Caco-2 (cell line): ENCODE measurements at places on chromosomes 5 and 9. TPM values are rescaled to one million over a fixed set of nuclear protein-coding genes. Genes with fewer than 3 reads are reported as not detected.

DNA sequence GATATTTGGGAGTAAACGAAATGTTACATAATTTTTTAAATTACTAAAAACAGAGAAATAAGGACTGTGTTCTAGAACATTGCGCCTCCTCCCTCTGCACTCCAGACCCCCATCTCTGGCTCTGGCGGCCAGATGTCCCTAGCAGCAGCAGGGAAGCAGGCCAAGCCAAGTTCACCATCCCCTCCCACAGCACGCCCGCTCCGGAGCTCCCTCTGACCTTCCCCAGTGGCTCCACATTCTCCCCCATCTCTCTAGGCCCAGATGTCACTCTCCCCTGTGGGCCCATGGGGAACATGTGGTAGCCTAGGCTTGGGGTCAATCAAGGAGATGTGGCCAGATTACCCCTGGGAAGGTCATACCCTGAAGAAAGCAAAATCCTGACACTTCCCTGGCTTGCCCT, 6.3 kb upstream of the WNK2 start:
- no peak for DNase-seq
- H3K27me3 ChIP-seq: no peaks in the 10 kb centered on the region
- H3K27ac ChIP-seq: no peak overlapping the region
- H3K4me3 ChIP-seq: no peak overlapping the region

GRCh38 chr5:72465601-72466563, 41.3 kb downstream of the ZNF366 start:
- no peak overlapping the region for H3K4me3 ChIP-seq
- no peaks in the 10 kb centered on the region for H3K27me3 ChIP-seq
- DNase-seq: no peak
- no peaks in the 10 kb centered on the region for H3K4me1 ChIP-seq
- no peak overlapping the region for H3K27ac ChIP-seq

GRCh38 chr9:16442622-16443021, 427.8 kb downstream of the BNC2 start:
- H3K27me3 ChIP-seq: no peaks in the 10 kb centered on the region
- H3K36me3 ChIP-seq: no peaks in the 10 kb centered on the region
- 0 out of 2 replicates have a peak, but pooled peaks cover 4% of the 10 kb centered on the region for H3K4me1 ChIP-seq
- H3K4me3 ChIP-seq: no peak overlapping the region

DNA sequence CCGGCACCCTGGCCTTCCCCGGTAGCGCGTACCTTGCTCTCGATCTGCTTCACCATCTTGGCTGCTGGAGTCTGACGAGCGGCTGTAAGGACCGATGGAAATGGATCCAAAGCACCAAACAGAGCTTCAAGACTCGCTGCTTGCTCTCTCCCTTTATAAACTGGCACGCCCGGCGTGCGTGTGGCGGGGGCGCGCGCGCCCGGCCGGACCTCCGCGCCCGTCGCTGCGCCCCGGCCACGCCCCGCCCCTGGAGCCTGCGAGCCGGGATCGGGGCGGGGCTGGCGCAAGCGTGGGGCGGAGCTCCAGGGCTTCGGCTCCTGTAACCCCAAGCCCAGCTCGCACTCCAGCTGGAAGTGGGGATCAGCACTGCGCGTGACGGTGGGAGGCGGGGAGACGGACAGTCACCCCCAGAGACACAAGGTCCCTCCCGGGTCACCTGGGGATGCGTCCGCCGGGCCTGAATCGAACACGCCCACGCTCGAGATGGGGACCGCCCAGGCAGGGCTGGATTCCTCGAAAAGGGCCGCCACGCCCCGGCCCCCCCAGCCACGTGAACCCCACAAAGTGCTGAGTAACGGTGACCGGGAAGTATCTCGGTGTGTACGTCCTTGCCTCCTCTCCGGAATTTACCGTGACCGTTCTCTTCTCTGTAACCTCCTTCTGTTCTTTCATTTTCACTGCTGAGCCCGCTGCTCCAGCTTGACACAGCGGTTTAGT, at the start of gene TXN:
Gene TXN, minus strand, starts transcription at position 128 of the 717 bp plus-strand sequence. Its CDS starts 72 bp downstream, at position 56.
- peaks cover 39% of the 10 kb centered on the region for H3K4me1 ChIP-seq
- H3K36me3 ChIP-seq: no peaks in the 10 kb centered on the region
- H3K4me3 ChIP-seq: peak within 1 kb of the TSS; percentile 96
- H3K27ac ChIP-seq: peak within 1 kb of the TSS; percentile 99
- DNase-seq: peak; percentile 88

GRCh38 chr5:176401281-176402205, 13.0 kb downstream of the HIGD2A start:
- H3K4me3 ChIP-seq: no peak overlapping the region
- no peak for DNase-seq
- H3K27ac ChIP-seq: no peak overlapping the region
- H3K36me3 ChIP-seq: no peaks in the 10 kb centered on the region

- no peaks in the 10 kb centered on the region for H3K4me1 ChIP-seq
- H3K27me3 ChIP-seq: no peaks in the 10 kb centered on the region
- H3K36me3 ChIP-seq: no peaks in the 10 kb centered on the region
- H3K4me3 ChIP-seq: no peak overlapping the region
Observed at GRCh38 chr5:168118042-168118668, 173.3 kb upstream of the WWC1 start.

DNA sequence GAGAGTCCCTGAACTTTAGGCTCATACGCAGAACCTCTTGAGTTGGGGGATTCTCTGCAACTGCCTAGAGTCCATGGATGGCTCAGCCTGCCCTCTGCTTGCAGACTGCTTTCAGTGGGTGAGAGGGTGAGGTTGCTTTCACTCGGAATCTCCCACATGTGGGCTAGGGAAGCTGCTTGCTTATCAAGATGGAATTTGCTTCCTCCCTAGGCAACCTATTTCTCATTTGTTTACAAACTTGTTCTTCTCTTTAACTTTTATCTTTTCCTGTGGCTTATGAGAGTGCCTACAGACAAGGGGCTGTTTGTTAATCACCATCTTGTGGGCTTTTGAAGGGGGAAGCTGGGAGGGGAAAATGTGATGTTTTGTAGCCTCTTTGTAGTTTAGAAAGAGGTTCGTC, 10.0 kb downstream of the TLE4 start:
- DNase-seq: no peak
- H3K4me1 ChIP-seq: no peaks in the 10 kb centered on the region
- no peak overlapping the region for H3K27ac ChIP-seq

GRCh38 chr5:1867114-1867814, 15.5 kb downstream of the IRX4 start:
- no peak overlapping the region for H3K27ac ChIP-seq
- DNase-seq: no peak
- H3K27me3 ChIP-seq: no peaks in the 10 kb centered on the region

GRCh38 chr9:90629991-90630390, 12.6 kb downstream of the DIRAS2 start:
- H3K4me3 ChIP-seq: no peak overlapping the region
- H3K27ac ChIP-seq: no peak overlapping the region
- no peaks in the 10 kb centered on the region for H3K27me3 ChIP-seq
- H3K36me3 ChIP-seq: no peaks in the 10 kb centered on the region
- no peaks in the 10 kb centered on the region for H3K4me1 ChIP-seq

- H3K36me3 ChIP-seq: no peaks in the 10 kb centered on the region
- H3K4me3 ChIP-seq: no peak overlapping the region
- no peak overlapping the region for H3K27ac ChIP-seq
- H3K4me1 ChIP-seq: no peaks in the 10 kb centered on the region
- H3K27me3 ChIP-seq: no peaks in the 10 kb centered on the region
Observed at GRCh38 chr5:102625468-102625867, 126.7 kb upstream of the SLCO6A1 start.

DNA sequence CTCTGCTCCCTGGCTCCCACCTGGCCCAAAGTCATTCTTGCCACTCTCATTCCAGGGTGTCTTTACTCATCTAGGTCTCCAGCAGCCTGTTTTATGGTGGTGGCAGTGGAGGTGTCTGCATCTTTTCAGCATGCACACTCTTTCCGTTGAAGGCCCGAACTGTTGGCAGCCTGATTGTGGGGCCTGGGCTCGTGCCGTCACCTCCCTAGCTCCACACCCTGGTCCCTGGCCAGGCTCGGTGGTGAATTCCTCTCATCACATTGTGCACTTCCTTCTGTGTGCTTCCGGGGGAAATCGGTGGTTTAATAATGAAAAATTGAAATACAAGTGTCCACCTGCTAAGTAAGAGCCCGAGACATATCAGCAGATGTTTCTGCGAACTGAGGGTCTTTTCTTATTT, 214.3 kb downstream of the TRIO start:
- no peaks in the 10 kb centered on the region for H3K4me1 ChIP-seq
- no peaks in the 10 kb centered on the region for H3K27me3 ChIP-seq
- H3K36me3 ChIP-seq: peaks cover 1% of the 10 kb centered on the region; the same call in 1 of the 2 replicates
- no peak for DNase-seq
- no peak overlapping the region for H3K4me3 ChIP-seq
- no peak overlapping the region for H3K27ac ChIP-seq

DNA sequence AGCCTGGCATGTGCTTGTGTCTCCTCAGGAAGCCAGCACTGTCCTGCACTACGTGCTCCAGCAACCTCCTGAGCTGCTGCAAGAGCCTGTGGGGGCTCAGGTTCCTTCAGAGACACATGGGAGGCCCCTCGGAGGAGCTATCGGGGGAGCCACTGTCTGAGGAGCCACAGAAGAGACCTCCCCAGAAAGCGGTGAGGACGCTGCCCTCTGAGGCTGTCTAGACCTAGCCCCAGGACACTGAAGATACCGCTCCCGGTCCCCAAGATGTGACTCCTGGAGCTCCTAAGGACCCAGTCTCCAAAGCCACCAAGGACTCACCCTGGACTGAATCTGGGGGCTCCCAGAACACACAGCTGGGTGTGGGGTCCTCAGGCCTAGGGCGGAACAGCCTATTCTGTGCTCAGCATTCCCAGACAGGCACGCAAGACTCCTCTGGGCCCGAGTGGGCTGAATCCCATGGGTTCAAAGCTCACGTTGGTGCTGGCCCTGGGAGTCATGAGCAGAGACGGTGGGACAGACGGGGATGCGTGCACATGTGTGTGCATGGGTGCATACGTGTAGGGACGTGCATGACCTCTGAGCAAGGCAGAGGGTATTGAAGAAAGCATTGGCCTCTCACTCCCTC, 50.0 kb downstream of the HRH2 start:
- DNase-seq: peak; percentile 25
- no peak overlapping the region for H3K4me3 ChIP-seq
- no peak overlapping the region for H3K27ac ChIP-seq
- H3K36me3 ChIP-seq: no peaks in the 10 kb centered on the region

- no peak overlapping the region for H3K4me3 ChIP-seq
- no peak for DNase-seq
- no peaks in the 10 kb centered on the region for H3K27me3 ChIP-seq
Observed at GRCh38 chr5:17212996-17213395, 4.4 kb upstream of the BASP1 start.

DNA sequence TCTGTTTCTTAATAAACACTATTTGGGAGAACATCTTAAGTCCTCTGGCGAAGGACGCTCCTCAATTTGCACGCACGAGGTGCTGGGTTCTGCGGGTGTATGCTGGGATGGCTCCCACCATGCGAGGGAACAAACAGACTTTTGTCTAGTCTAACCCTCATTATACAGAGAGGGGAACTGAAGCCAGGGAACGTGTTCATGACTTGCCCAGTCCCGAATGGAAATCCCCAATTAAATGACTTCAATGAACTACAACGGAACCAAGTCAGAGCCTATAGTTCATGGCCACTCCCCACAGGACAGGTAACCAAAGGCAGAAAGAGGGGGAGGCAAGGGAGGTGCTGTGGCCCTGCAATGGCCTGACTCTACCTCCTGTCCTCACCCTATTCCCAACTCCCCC, 9.3 kb downstream of the TLE1 start:
- no peaks in the 10 kb centered on the region; the same call in 1 of the 2 replicates for H3K36me3 ChIP-seq
- H3K27ac ChIP-seq: no peak overlapping the region
- DNase-seq: no peak
- H3K27me3 ChIP-seq: no peaks in the 10 kb centered on the region

DNA sequence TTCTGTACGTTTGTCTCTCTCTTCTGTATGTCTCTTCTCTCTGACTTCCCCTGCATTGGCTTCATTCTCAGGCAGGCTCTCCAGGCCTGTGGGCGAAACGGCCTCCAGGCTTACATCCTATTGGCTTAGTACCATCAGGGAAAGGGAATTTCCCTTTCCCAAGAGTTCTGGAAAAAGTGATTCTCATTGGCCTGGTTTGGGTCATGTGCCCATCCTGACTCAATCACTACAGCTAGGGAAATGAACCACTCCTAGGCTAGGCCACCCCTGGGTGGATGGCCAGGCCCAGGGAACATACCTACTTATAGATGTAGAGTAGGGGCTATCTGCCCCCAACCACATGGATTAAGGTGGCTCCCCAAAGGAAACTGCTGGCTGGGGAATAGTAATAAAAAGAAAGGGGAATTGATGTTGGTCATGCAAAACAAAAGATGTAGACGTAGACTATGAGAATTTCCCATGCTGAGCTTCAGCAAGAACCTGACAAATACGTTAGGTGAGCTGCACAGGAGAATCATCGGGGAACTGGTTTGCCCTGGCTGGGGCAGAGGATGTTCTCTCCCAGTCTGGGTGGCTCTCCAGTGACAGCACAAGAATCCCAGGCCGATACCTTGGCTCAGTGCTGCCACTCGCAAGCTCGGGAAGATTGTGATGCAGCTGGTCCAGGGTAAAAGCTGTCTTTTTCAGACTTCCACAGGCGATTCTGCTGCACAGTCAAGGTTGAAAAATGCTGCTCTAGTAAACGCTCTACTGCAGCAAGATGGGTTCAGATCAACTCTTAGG, 3.7 kb upstream of the EGR1 start:
- no peak overlapping the region for H3K27ac ChIP-seq
- H3K27me3 ChIP-seq: no peaks in the 10 kb centered on the region
- no peak for DNase-seq
- no peaks in the 10 kb centered on the region; the same call in 1 of the 2 replicates for H3K4me1 ChIP-seq
- peaks cover 3% of the 10 kb centered on the region for H3K36me3 ChIP-seq
- H3K4me3 ChIP-seq: no peak overlapping the region

DNA sequence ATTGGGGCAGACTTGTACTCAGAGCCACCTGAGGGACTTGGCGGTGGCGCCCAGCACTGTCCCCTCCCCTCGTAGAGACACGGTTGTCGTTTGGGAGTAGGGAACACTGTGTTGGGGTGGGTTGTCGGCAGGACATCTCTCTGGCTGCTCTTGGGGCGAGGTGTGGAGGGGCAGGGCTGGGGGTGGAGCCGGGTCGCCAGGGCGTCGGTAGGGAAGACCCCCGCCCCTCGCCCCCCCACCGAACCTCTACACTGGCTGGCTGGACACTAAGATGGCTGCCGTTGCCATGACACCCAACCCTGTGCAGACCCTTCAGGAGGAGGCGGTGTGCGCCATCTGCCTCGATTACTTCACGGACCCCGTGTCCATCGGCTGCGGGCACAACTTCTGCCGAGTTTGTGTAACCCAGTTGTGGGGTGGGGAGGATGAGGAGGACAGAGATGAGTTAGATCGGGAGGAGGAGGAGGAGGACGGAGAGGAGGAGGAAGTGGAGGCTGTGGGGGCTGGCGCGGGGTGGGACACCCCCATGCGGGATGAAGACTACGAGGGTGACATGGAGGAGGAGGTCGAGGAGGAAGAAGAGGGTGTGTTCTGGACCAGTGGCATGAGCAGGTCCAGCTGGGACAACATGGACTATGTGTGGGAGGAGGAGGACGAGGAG, 778 bp downstream of the TRIM41 start:
- no peaks in the 10 kb centered on the region for H3K4me1 ChIP-seq
- H3K27me3 ChIP-seq: no peaks in the 10 kb centered on the region
- H3K4me3 ChIP-seq: peak overlapping the region; percentile 93

HRCT1 gene
- not detected in 2 replicates for total RNA-seq

TLE1 gene
- 17.9 and 18.3 TPM in 2 replicates for total RNA-seq

ERAP2 gene
- total RNA-seq: 3.9 and 4.5 TPM in 2 replicates

CDH9 gene
- not detected in 2 replicates for total RNA-seq

SH3RF2 gene
- 49.4 and 55.0 TPM in 2 replicates for total RNA-seq
